ENCODE measurements at places on chromosomes 11 and 22.

- DNase-seq = no peak
Measured at GRCh38 chr11:46380340-46381047, 975 bp upstream of the MDK start.

DNA sequence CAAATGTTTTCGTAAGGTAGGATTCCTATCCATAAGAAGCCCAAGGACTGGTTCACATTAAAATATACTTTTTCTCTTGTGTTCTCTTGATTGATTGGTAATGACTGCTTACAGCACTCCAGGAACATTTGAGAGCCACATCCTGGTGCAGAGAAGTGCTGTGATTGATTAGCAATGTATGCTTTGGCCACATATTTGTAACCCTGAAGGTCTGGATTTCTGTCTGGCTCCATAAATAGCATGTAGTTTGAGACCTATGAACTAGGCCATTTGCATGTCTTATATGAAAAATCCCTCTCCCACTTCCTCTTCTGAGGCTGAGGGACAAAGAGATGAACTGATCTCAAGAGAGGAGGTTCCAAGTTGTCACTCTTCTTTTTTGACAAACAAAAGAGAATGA is 49.3 kb upstream of the CD44 start:
- no peak for DNase-seq

- DNase-seq = no peak
Measured at GRCh38 chr11:79440571-79441460, at the start of gene TENM4. Gene TENM4, minus strand, starts transcription at chr11:79441030. Its CDS starts 371,086 bp downstream, at chr11:79069944.

DNA sequence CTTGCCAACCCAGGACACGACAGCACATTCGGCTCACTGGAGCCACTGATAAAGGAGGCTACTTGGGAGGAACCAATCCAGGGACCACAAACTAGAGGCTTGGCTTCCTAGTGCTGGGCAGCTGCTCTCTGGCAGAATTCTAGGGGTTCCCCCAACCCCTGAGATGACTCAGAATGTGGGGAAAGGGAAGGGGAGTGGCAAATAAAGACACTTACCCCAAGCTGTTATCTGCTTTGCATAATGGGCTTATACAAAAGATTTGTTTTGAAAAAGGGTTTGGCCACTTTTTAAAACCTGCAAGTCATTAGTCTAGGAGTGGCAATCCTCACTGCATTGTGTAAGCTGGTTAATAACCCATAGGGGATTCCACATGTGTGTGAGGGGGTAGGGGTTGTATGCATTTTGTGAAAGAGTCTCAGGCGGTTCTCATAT is 64.1 kb upstream of the LMO1 start:
- no peak for DNase-seq

- DNase-seq = no peak
Measured at GRCh38 chr11:33874433-33874832, 17.4 kb downstream of the LMO2 start.

- DNase-seq = no peak
Measured at GRCh38 chr22:37880668-37881440, 25.2 kb upstream of the MICALL1 start.

GRCh38 chr11:96109331-96110030 is 185.6 kb upstream of the MTMR2 start:
- DNase-seq = no peak

DNA sequence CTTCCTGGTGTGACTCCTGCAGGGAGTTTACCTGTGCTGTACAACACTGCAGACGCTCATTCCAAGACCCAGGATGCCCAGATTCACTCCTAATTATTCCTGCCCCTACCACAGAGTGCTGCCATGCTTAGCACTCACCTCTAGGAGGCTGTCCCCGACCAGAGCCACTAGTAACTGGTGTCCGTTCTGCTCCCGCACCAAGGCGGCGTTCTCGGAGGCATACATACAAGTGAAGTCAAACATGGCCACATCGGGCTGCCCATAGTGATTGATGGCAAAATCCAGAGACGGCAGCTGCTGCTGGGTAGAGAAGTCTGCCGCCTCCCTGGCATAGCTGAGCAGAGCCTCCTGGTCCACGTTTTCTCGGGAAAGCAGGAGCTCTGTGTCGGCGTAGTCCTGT is 122.3 kb upstream of the BID start:
- no peak for DNase-seq

DNA sequence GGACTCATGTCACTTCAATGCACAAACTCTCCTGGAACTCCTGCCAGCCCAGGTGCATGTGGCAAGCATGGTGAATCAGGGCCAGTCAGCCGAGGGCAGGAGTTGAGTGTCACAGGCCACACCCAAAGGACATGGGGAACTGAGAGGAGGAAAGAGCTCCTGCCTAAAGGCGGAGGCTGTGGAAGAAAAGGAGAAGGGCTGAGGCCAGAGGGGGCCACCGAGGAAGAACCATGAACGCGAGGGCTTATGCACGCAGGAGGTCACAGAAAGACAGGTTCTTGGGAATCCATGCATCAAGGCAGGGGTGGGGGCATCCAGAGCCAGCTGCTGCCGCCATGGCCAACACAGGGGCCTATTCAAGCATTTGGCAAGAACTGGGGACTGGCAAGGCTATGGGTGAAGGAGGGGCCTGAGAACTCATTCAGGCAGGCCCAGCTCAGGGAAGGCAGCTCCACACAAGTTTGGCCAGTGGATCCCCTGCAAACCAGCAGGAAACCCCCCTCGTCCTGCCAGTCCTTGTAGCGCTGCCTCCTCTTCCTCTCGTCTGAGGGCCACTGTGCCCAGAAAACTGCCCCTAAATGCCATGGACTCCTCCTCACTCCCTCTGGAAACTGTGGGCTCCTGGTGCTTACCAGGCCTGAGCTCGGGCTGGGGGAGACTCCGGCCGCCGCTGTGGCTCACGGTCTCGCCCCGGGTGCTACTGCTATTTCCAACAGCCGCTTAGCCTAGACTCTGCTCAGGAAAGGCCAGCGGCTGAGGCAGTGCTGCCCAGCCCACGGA is 15.4 kb downstream of the PPM1F start:
- no peak for DNase-seq

GRCh38 chr11:108912581-108912980 is 247.7 kb downstream of the DDX10 start:
- no peak for DNase-seq

DNA sequence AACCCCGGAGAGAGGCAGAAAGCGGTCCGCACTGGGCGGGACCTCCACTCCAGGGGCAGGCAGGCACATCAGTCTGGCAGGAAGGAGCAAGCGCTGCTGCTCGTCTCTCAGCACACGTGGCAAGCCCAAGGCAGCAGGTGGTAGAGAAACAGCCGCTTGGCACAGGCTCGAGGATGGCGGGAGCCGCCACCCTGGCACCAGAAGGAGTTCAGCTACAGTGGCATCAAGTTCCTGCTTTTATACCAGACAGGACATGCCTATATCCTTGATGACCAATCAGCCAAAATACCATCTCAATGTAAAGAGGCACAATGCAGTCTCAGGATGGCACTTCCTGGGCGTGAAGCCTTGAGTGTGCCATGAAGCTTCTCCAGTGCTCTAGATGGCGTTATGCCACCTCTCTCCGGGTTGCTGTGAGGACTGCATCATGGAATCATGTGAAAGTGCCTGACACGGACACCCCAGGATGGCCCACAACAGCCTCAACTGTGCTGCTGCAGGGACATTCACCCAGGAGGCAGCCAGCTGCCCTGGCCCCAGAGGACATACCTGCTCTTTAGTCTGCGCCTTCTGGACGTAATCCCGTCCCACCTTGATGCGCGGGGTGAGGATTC is 64.8 kb downstream of the APOL1 start:
- no peak for DNase-seq

DNA sequence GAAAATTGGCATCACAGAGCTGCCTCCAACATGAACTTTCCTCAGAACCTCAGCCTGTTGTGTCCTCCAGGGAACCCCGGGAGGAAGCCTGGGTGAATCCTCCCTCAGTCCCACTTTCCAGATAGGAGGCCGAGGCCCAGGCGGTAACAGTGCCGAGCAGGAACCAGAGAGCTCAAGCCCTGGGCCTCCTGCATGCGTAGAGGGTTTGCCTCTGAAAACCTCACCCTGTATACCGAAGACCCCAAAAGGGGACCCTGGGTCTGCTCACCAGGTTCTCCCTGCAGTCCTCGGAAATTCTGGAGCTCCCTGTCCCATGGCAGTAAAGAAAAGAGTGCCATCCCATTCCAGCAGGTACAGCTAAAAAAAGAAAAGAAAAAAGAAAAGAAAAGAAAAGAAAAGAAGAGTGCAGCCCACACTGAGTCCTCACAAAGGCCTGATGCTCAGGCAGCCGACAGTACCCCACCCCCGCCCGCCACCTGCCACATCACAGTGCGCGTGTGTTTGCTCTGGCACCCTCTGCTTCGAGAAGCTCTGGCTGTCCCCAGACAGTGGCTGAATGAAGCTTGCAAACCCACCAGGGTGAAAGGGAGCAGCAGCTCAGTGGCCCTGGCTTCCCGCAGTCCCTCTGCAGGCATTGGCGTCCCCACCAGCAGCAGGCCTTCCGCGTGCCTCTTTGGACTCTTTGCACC is 28.4 kb upstream of the FADD start:
- DNase-seq = no peak

GRCh38 chr11:119681361-119681910 is 47.6 kb downstream of the NECTIN1 start:
- DNase-seq = no peak

- no peak for DNase-seq
Measured at GRCh38 chr11:27412192-27412691, 49.2 kb upstream of the CCDC34 start.

GRCh38 chr11:129999407-129999806 is 3.2 kb downstream of the PRDM10 start:
- DNase-seq = no peak

DNA sequence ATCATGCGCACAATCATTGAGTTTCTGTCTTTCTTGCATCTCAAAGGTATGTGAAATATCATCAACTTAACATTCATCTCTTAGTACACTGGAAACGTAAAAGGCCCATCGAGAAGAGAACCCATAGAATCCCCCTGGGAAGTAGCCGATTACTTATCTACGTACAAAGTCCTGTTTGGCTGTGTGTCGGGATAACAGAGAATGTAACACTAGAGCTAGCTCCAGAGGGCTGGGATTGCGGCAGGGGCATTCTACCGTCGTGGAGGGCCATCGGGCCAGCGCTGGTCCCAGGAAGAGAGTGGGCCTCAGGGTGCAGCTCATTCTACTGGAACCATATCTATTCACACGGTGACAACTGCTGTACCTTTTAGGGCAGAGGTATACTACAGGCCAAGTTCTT is 4.5 kb downstream of the GAL start:
- no peak for DNase-seq

- no peak for DNase-seq
Measured at GRCh38 chr11:94785509-94785908, 17.4 kb downstream of the AMOTL1 start.

GRCh38 chr11:19510468-19510867 is 202.2 kb upstream of the NAV2 start:
- no peak for DNase-seq

DNA sequence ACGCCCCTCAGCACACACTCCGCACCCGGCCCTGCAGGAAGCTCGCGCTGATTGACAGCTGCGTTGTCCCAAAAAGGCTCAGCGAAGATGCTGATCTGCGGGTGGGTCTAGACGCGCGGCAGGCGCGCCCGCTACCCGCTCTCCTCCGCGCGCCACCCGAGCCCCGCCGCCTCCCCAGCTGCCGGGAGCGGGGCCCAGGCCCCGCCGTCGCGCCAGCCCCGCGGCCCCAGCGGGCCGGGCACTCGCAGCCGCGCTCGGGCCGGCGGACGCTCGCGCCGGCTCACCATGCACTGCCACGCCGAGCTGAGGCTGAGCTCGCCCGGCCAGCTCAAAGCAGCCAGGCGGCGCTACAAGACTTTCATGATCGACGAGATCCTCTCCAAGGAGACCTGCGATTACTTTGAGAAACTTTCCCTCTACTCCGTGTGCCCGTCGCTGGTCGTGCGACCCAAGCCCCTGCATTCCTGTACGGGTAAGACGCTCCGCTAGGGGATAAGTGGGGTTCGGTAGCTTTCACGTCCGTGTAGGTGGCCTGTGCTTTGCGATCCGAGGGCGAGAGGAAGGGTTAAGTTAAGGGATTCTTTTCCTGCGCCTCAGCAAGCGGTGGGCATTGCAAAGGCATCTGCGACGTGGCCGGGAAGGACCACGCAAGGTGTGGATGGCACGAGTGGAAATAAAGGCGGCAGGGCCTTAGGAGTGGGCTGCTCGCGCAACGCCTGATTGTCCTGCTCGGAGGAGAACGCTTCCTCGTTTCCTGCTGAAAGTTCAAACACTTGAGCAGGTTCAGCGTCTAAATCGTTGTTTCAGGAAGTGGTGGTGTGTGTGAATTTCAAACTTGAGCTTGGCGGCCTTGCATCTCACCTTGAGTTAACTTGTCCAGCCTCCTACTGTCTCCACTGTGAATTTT is at the start of gene BARX2:
Gene BARX2 (plus strand): TSS at position 98 of the 907 bp plus-strand sequence. CDS start 188 bp downstream, at position 286.
- DNase-seq = no peak

- no peak for DNase-seq
Measured at GRCh38 chr22:29079218-29079901, 6.5 kb downstream of the KREMEN1 start.

GRCh38 chr11:69022260-69022659 is 9.2 kb upstream of the MRGPRF start:
- DNase-seq = no peak

GRCh38 chr11:12413141-12414052 is 36.0 kb downstream of the PARVA start:
- DNase-seq = no peak

- DNase-seq = no peak
Measured at GRCh38 chr11:76394411-76394810, 13.3 kb downstream of the GVQW3 start.

DNA sequence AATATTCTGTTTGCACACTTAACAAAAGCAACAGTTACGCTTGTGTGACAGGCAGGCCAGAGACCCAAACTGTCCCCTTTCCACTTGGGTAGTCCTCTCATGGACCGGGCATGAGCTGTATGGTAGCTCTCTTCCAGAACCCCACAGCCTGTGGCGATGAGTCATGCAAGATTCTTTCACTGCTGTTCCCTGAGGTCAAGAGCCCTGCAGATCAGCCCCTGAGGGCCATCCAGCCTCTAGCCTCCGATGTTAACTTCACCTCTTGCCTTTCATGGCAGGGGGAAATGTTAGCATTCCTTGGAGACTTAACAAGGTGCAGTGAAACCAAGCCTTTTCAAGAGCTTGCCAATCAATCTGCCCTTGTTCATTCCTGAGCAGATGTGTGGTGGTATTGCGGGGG is 63.2 kb upstream of the DEUP1 start:
- no peak for DNase-seq
